ENCODE measurements at places on chromosomes 6 and 20. TPM values are rescaled to one million over a fixed set of nuclear protein-coding genes. Genes with fewer than 3 reads are reported as not detected.

DNA sequence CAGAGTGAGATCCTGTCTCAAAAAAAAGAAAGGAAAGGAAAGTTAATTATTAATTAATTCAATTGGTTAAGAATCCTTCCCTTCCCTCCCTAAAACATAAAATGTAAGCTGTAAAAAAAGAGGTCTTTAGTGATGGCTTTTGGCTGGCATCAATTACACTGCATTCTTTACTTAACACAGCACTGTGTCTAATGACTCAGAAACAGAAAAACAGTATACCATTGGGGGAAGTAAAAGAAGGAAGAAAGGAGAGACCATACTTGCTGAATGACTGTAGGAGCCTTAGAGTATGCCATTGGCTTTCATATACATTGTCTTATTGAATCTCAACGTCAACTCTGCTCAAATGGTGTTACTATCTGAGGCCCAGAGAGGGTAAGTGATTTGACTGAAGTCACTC is 18.3 kb upstream of the CITED2 start:
- DNase-seq, result no peak

DNA sequence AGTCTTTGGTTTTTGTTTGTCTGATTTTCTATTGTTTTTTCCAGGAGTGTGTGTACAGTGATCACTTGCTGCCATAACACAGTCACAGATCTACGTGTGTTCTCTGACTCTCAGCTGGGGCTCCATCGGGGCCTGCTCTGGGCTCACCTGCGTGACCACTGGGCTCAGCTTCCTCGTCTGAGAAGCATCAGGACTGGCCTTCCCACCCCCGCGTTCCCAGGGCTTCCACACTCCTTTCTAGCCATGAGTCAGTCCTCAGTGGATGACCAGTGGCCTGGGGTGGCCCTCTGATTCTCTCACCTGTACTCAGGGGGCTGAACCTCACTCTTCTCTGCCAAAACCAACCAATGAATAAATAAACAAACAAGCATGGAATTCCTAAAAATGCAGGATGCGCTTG is 14.5 kb downstream of the THBS2 start:
- no peak for DNase-seq

Gene WASF1
- total RNA-seq, result 4.1 TPM

Gene RIMS4
- 1.2 TPM for total RNA-seq

DNA sequence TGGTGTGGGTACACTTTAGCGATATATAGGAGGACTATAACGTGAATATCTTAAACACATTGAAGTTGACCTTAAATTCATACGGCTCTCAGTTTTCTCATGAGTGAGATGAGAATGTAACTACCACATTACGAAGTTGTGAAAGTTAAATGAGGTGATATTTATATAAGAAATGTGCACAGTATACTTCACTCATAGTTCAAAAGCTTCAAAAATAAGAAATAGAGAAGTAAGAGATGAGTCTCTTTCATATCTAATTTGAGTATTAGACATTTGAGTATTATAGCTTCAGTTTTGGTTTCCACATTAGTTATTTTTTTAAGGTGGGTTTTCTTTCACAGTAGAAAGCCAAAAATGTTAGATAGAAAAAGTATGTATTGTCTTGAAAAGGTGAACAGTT is 183.3 kb downstream of the NKAIN2 start:
- DNase-seq, result no peak

Gene E2F1
- 5.9 TPM for total RNA-seq

DNA sequence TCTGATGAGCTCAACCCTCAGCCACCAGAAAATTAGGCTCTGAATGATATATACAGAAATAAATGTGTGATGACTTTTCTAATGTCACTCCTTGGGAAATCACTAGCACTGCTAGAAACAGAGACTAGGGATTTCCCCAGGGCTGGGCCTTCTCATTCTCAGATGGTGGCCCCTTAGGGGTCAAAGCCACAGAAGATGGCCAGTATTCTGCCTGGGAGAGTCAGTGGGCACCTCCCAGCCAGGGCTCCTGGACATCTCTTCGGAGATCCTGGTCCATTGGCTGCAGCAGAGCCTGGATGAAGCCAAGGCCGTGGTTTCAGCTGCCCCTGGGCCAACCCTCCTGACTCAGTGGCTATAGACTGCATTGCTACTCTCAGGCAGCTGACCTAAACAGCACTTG is 276.9 kb upstream of the SUPT3H start:
- DNase-seq, result no peak

DNA sequence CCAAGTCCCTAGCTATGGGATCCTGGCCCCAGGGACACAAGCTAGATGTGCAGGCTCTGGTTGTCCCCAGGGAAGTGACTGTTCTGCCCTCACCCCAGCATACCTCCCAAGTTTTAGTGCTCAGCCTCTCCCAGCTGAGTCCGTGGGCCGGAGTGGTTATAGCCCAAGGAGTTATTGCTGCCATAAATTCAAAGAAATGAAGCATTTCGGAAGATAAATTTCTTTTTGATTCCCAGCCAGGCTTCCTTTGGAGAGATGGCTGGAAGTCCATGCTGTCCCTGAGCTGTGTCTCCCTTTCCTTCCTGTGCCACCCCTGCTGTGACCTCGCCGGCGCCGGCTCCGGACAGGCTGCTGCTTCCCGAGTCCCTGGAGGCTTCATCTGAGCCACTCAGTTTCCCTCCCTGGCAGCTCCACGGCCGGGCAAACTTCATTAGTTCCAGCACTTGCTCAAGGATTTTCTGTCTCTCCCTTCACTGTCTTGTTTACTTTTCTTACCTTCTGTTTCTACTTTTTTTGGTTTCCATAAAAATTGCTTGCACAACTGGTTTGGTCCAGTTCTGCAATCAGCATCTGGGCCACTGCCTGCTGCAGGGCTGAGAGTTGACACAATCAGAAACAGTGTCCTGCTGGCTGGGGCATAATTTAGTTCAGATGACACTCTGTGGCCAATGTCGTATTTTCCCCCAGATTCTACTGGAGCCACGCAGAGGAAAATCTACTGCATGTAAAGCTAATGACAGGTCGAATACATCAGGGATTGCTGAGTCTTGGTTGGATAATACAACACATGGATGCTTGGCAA is 225.5 kb downstream of the SYNDIG1 start:
- no peak for DNase-seq

- DNase-seq, result no peak
Measured at GRCh38 chr6:38349795-38350194, 289.9 kb downstream of the BTBD9 start.

GRCh38 chr6:169162752-169163407 is 90.8 kb downstream of the THBS2 start:
- DNase-seq, result no peak

DNA sequence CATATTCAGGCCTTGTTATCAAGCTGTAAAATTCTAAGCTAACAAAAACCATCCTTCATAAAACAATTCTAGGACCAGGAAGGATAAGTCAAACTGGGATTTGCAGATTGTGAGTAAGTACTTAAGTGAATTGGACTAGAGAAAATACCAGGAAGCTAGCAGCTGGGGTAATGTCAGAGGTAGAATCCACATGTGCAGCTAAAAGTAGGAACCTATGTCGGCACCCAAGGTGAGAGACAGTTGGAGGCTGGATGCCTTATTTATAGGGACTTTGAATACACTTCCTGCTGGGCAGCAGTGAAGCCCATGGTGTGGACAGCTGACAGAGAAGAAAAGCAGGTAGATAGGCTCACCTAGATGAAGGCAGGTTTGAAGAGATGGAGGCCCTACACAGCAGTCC is 127.3 kb downstream of the FLRT3 start:
- DNase-seq, result no peak

Gene SRSF12
- 0.53 TPM for total RNA-seq

DNA sequence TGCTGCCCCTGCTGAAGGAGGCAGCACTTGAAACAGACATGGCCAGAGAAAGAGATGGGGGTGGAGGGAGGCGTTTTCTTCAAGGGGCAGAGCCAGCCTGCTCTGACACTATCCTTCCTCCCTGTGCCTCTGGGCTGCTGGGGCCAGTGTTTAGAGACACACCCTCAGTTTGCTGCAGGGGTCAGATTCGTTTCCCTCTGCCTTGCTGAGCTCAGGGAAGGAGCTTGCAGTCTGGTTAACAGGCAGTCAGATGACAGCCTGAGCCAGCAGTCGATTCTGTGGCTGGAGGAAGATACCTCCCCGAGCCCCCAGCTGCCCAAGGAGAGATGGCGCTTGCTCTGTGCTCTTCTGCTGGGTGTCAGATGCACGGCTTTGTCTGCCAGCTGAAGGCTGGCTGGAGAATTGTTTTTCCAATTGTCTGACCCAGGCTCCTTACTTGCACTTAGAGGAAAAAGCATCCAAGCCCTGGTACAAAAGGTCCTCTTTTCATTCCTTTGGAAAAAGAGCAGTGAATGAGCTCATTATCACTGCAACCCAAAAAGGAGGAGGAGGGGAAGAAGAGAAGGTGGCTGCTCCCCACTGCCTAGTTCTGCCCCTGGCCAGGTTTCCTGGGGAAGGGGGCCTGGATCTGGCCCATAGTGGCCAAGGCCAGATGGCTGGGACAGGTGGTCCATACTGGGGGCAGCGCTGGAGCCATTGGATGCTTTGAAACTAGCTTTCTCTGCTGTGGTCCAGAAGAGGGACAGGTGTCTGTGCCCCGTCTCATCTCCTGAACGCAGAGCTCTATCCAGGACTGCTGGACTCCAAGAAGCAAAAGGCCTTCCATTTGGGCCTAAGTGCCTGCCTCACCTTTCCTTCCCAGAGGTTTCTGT is 88.2 kb downstream of the TCP11 start:
- DNase-seq, result no peak

Gene TGM3
- total RNA-seq, result 0.43 TPM

GRCh38 chr6:41420186-41420585 is 84.8 kb downstream of the NCR2 start:
- DNase-seq, result no peak

Gene DACT2
- total RNA-seq, result 2.5 TPM

DNA sequence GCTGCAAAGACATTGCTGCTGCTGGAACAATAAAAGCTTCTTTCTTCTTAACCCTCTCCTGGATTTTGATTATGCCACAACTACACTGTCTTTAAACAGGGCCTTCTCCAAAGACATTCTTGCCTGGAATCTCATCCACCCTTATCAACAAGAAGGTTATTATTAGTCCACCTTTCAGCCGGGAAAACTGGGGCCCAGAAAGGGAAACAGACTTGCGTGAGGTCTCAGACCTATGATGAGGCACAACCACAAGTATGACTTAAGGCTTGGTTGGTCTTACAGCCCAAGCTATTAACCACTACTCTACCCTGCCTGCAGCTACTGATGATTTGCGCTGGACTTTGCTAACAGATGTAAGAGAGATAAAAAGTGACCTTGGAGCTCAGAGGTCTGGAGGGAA is 62.8 kb upstream of the CTNNBL1 start:
- no peak for DNase-seq

Gene PNLDC1
- total RNA-seq, result not detected

Gene BTN2A1
- 19.8 TPM for total RNA-seq

- no peak for DNase-seq
Measured at GRCh38 chr6:161694995-161695394, 421.1 kb upstream of the AGPAT4 start.

DNA sequence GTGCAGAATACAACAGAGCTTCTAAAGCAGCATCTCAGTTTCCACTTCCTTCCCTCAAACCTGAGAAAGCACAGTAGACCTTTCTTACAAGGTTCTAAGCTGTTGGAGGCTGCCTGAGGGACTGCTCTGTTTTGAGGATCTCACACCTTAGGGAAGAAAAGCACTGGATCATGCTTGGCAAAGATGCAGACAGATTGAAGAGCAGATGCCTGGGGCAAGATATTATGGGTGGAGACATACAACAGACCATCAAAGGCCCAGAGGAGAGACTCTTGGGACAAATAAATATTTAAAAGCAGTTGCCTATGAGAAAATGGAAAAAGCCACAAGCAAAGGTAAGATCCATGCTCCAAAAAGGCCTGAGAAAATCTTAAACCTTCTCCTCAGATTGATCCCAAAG is 6.2 kb downstream of the ZNF337 start:
- DNase-seq, result no peak

DNA sequence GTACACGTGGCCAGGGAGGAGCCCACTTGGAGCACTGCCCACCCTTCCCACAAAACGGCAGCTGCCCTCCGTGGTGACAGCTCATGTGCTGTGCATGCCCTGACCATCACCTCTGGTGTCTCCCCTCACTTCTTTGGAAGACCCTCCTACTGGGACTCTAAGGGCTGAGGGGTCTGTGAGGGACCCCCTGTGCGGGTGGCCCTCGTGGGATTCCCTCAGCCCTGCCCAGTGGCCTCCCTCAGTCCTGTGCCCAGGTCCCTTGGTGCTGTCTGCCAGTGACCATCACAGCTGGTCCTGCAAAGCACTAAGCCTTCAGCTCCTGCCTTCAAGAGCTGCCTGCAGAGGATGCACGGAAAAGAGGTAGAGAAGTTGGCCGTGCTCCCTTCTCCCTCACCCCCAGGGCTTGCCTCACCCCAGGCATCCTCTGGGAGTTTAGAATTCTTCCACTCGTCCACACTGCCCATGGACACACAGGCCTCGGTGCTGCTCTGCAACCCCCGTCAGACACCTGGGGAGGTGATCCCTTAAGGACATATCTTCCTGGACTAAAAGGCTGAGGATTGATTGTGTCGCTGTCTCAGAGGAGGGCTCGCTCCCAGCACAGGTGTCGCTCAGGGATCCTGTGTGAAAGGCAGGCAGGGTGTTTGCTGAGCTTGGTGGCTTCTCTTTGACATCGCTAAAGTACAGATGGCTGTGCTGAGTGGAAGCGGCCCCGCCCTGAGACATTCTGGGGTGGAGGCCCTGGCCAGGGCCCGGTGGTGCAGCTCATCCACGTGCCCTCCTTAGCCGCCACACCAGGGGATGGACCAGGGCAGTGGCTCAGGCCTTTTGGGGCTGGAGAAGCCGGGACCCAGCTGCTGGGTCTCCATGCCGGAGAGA is 119.5 kb upstream of the FRMD1 start:
- no peak for DNase-seq

DNA sequence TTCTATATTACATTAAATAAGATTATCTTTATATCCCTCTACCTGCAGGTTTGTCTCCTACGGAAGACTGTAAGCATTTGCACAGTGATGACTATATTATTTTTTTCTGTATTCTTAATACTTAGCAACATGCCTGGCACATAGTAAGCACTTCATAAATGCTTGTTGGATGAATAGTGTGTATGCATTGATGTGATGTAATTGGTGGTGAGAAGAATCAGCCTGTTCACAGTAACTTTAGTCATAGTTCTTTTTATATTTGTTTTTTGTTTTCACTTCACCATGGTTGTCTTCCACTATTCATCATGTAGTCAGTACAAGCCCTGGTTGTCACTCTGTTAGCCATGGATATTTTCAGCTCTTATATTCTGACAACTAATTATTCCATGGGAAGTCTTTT is 184.0 kb upstream of the FLRT3 start:
- no peak for DNase-seq

Gene PRPH2
- total RNA-seq, result 0.40 TPM

DNA sequence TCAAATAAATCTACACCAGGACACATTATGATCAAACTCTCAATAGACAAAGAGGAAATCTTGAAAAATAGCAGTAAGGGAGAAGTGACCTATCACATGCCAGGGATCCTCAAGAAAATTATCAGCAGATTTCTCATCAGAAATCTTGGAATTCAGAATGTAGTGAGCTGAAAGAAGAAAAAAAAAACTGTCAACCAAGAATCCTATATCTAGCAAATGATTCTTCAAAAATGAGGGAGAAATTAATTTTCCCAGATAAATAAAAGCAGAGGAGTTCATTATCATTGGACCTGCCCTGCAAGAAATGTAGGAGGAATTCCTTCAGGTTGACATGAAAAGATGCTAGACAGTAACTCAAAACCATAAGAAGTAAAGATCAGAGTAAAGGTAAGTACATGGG is 363.6 kb downstream of the TFAP2A start:
- DNase-seq, result no peak

Gene RAET1L
- total RNA-seq, result not detected

Gene IPCEF1
- total RNA-seq, result 1.8 TPM
